ENCODE measurements at places on chromosomes 7 and 10.

DNA sequence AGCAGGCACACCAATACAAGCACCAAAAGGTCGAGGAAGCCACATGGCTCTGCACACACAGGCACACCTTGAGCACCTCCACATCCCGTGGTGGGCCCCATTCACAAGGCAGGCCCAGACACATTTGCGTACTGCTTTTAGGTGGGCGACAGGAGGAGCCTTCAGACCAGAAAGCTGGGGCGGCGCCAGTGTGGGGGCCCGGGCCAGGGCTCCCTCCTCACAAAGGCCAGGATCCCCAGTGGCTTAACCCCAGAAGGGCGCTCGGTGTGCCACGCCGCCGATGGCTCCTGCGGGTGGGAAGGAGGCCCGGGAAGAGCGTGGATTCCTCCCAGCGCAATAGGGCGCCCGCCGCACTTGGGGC, 2.8 kb upstream of the SMARCD3 start:
- no peak for DNase-seq

GRCh38 chr10:106506526-106507283, 657.8 kb downstream of the SORCS1 start:
- DNase-seq: no peak

- DNase-seq: peak; percentile 26
Measured at GRCh38 chr10:29517352-29517923, 117.3 kb downstream of the SVIL start.

DNA sequence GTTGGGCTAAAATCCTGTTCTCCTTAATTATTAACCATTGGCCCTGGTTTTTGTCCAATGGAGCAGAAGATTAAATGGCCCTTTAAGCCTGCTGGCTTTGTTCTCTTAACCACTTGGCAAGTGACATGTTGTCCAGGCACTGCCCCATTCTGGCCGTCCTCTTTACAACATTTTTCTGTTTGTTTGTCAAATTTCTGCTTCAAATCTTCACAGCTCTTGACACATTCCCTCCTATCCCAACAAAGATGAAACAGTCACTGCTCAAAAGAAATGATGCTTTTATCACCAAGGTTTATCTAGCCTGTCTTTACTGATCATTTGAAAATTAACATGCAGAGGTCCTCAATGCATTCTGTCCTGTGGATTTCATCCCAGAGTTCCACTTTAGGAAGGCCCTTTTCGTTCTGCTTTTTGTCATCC, 700.4 kb downstream of the KCNMA1 start:
- no peak for DNase-seq

- no peak for DNase-seq
Measured at GRCh38 chr7:4851459-4852422, 10.1 kb downstream of the PAPOLB start.

DNA sequence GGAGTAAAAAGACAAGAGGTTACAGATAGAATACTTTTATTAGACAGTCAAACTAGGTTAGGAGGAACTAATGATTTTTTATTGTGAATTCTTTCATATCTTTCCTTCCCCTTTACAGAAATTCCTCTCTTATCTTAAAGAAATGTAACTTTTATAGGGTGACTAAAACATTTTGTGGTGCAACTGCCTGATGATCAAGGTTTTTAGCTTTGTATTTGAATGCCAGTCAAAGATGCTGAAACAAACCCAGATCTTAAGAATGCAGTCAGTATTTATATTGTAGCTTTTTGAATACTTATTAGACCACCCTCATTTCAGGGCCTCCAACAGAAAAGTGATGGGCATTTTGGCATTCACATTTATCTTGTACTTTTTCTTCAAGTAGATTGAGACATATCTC, 27.4 kb downstream of the TAX1BP1 start:
- no peak for DNase-seq

GRCh38 chr7:2537981-2538851, 17.1 kb downstream of the BRAT1 start:
- DNase-seq: peak; percentile 5

DNA sequence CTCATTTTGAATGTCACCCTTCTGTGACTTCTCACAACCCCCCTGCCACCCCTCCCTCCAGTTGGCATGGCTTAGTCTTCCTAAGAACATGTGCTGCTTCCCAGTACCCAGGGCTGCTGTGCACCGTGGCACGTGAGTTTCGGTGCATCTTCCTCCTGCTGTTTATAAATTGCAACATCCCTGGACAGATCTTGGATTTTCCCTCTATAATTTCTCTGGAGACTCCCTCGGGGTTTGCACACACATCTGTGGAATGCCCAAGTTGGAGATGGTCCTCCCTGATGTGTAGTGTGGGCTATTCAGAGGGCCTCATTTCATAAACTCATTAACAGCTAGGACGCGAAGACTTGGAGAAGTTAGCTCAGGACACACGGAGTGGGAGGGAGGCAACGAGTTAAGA, 52.9 kb downstream of the IKZF1 start:
- DNase-seq: no peak

DNA sequence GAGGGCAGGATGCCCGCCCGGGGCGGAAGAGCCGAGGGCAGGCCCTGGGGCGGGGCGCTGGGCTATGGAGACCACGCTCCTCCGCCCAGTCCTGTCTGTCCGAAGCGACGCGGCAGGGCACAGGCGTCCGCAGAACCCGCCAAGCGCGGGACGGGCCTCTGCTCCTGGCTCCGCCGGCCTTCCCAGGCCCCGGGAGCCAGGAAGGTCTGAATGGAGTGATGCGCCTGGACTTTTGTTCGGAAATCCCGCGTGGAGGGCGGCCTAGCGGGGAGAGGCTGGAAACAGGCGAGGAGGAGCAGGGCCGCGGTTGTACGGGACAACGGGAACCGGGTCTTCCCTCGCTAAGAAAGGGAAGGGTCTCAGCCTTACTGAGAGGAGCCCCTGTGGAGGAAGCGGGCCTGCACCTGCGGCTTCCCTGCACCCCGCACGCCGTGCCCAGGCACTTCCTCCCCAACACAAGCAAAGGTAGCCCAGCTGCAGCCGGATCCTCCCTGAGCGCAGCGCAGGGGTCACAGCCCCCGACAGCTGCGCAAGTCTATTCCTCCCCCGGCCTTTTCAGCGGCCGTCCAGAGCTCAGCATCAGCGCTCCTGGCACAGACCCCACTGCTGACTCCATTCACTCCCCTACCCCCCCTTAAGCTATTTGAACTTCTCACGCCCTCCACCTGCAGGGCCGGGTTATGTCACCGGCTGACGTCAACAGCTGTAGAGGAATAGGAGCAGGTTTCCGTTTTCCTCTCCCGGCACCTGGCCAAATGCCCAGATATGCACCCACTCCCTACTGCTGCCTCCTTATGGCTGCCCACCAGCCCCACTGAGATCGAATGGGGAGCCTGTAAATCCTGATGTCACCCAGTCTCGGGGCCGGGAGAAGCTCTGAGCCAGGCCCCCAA, 143.2 kb upstream of the RET start:
- DNase-seq: peak; percentile 50

- no peak for DNase-seq
Measured at GRCh38 chr10:119375574-119376272, 166.8 kb downstream of the RGS10 start.

DNA sequence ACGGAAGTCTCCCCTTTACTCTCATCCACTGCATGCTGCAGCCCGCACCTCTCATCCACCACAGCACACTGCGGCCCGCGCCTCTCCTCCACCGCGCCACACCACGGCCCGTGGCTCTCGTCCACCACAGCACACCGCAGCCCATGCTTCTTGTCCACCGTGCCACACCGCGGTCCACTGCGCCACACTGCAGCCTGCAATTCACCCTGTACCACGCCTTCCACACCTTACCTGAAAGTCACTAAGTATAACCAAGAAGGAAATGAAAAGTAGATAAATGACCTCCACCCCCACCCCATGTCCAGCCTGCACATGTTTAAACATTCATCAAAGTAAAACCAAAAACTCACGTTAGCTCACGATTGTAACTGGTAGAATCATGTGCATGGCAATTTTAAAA, 176.1 kb downstream of the DIP2C start:
- peak; percentile 52 for DNase-seq

DNA sequence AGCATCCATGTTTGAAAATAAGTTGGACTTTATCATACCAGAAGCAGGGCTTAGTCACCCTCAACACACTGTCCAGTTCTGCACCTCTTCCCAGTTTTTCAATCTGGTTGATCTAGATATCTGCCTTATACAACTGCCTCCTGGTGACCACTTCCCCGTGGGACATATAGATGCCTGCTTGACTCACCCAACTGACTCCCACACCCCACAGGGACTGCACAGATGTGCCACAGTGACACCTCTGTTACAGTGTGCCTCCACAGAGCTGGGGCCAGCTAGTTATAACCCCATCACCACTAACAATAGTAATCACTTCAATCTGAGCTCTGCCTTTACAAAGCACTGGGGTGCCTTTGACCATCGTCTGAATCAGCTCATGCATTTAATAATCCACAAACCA, 82.6 kb upstream of the AOAH start:
- no peak for DNase-seq

GRCh38 chr7:134051020-134051419, 76.1 kb upstream of the LRGUK start:
- peak; percentile 11 for DNase-seq

- no peak for DNase-seq
Measured at GRCh38 chr7:111089822-111090426, 1.0 kb upstream of the LRRN3 start.

GRCh38 chr7:103803631-103804030, 185.8 kb downstream of the RELN start:
- no peak for DNase-seq

- no peak for DNase-seq
Measured at GRCh38 chr10:87064651-87065050, 30.0 kb downstream of the GLUD1 start.

DNA sequence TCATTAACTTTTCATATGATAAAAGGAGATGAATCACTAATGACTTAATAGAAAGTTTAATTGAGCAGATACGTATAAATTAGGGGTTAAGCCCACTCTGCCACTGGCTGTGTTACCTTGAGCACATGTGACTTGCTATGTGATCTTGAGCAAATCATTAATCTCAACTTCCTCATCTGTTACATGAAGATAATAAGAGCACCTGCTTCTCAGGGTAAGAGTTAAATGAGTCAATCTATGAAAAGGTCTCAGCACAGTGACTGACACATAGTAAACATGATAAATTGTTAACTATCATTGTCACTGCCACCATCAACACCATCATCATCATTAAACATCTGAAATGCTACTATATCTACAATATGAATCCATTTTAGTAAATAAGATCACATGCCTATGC, 110.8 kb downstream of the TPK1 start:
- DNase-seq: no peak

GRCh38 chr10:29714096-29714874, 79.5 kb upstream of the SVIL start:
- no peak for DNase-seq

DNA sequence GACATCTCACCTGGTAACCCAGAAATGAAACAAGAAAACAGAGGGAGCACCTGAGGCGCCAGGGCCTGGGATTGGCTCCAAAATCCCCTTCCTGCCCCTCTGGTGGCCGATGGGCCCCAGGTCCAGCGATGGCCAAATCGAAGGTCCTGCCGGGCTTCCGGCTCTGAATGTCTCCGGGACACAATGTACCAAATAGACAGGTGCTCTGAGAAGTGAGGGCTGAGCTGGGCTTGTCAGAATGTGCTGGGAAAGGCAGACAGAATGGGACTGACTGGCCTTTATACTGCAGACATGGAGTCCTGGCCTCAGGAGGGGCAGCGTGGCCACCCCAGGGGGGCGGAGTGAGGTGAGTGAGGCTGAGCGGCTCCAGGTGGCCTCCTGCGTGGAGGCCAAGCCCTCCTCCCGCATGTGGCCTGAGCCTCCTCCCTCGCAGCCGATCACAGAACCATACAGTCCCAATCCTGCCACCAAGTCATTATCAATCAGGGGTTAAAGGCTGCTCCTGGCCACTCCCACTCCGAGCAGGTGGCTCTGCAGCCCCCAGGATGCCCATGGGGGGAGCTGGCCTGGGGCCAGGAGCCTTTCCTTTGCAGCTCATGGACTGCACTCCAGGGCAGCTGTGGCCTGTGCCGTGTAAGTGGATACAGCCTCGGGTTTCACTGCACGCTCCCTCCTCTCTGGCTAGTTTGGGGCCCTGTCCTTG, 185.5 kb downstream of the ADARB2 start:
- no peak for DNase-seq

DNA sequence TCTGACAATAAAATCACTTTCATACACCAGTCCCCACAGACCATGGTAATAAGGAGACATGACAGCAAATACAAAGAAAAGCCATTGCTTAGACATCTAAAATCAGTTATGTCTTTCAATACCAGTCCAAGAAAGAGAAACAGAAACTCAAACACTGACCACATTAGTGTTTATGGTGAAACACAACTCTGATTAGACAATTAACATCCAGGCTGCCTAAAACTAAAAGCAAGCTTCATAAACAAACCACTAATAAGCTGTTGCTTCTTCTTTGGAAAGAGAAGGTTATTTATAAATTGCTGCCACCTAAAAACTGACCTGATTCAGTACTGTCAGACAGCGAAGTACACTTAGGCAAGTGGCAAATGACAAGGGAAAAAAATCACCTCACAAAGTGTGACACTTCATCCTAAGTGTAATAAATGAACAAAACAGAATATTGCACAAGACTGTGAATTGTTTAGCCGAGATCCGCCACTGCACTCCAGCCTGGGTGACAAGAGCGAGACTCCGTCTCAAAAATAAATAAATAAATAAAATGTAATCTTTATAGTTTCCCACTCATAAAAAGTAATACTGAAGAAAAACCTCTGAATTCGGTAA, 277.4 kb downstream of the PARD3 start:
- no peak for DNase-seq

DNA sequence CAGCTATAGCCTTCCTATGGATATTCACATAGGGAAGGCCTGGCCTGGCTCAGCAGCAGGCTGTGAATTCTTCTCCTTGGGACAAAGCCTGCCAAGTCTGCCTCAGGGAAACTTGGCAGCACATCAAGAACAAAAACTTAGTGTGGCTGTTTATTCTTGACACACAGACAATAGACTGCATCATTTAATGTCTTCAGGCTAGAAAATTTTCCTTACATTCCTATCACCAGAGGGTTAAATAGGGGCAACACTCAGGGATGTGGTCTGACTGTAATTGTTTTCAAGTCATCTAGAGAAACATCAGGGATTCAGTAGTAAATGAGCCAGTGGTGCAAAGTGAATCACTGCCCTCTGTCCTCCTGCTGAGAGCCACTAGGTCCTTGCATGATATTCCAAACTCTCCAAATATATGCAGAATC, 137.3 kb downstream of the SEMA3C start:
- DNase-seq: peak; percentile 22

DNA sequence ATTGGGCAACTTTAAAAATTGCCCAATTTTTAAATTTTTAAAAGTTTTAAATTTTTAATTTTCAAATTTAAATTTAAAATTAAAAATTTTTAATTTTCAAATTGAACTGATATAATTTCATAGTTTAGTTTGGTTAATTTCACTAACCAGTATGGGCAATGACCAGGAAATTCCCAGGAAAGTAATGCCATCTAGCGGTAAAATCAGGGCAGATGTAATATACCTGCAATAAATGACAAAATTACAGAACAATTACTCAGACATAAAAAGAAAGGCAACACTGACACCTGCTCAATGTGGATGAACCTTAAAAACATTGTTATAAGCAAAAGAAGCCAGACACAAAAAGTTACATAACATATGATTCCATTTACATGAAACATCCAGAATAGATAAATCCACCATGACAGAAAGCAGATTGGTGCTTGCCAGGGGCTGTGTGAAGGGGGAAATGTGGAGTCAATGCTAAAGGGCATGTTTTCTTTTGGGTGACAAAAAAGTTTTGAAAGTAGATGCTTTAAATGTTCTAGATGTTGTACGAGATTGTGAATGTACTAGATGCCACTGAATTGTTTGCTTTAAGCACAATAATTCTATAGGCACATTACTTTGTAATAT, 28.6 kb upstream of the SLC16A12 start:
- no peak for DNase-seq

- no peak for DNase-seq
Measured at GRCh38 chr7:157558061-157558460, 221.3 kb downstream of the DNAJB6 start.

All from transverse colon (tissue), 4 donors.